Naive B cell (primary cell): ENCODE measurements at places on chromosomes 12 and 14. TPM values are rescaled to one million over a fixed set of nuclear protein-coding genes. Genes with fewer than 3 reads are reported as not detected.

PTPRB gene
- not detected for polyA plus RNA-seq

TRIM9 gene
- polyA plus RNA-seq = not detected

MUCL1 gene
- not detected for polyA plus RNA-seq

FICD gene
- polyA plus RNA-seq = 4.2 TPM

- H3K36me3 ChIP-seq = no peaks in the 10 kb centered on the region
- peak; percentile 87 for DNase-seq
- H3K27ac ChIP-seq = peak overlapping the region; percentile 98
- no peaks in the 10 kb centered on the region for H3K27me3 ChIP-seq
- peaks cover 39% of the 10 kb centered on the region for H3K4me1 ChIP-seq
- H3K4me3 ChIP-seq = peak overlapping the region; percentile 79
Measured at GRCh38 chr12:12807970-12808702, 5.0 kb upstream of the DDX47 start.

DNA sequence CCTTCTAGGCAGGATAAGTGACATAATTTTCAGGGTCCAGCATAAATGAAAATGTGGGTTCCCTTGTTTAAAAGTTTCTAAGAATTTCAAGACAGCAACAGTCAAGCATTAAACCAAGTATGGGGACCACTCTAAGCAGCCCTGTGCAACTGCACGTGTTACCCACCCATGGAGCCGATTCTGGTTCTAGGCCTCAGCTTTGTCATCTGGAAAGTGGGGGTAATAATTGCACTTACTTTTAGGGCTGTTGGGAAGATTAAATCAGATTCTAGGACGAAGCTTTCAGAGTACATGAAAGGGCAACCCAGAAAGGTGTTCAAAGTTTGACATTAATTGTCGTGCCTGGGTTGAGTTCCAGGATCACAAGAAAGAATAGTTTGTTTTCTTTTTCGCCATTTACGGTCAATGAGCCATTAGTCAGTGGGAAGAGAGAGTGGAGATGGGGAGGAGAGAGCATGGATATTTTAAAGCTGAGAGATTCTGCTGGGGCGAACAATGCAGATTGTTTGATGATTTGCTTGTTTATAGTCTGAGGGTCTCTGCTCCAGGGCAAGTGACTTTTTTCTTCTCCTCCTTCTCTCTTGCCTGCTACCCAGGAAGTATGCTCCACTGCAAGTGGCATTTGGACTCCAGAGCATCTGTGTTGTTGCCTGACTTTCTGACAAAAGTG is 10.7 kb upstream of the PPFIBP1 start:
- no peaks in the 10 kb centered on the region for H3K36me3 ChIP-seq
- H3K27me3 ChIP-seq = peaks cover 5% of the 10 kb centered on the region
- no peak overlapping the region for H3K4me3 ChIP-seq
- no peak overlapping the region for H3K27ac ChIP-seq
- peaks cover 4% of the 10 kb centered on the region for H3K4me1 ChIP-seq
- no peak for DNase-seq

DNA sequence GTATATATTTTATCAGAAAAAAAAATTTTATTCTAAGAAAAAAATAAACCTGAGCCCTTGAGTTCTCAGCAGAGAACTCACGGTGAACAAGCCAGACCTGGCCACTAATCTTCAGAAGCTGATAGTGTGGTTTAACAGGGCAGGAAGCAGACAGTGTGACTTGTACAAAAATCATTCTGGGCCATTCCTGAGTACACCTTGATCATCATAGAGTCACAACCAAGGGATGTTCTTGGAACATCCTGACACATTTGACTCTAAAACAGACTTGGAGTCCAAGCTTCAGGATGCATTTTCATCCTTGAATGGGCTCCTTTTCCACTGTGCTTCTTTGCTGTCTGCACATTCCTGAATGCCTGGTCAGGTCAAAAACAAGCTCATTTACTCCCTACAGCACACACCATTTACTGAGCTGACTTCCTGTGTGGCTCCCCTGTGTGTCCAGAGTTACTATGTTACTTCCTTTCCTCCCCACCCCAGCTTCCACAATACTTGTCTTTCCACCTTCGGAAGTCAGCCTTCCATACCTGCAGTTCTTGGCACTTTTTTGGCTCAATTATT is 112.0 kb downstream of the ANO6 start:
- DNase-seq = no peak
- peaks cover 10% of the 10 kb centered on the region for H3K36me3 ChIP-seq
- no peak overlapping the region for H3K4me3 ChIP-seq
- no peaks in the 10 kb centered on the region for H3K27me3 ChIP-seq
- no peak overlapping the region for H3K27ac ChIP-seq
- no peaks in the 10 kb centered on the region for H3K4me1 ChIP-seq

GRCh38 chr14:30191639-30192279 is 264.1 kb upstream of the PRKD1 start:
- DNase-seq = no peak
- H3K4me1 ChIP-seq = no peaks in the 10 kb centered on the region
- H3K4me3 ChIP-seq = no peak overlapping the region

GRCh38 chr14:36289954-36290353 is 30.5 kb downstream of the MBIP start:
- peaks cover 20% of the 10 kb centered on the region for H3K27me3 ChIP-seq
- no peaks in the 10 kb centered on the region for H3K4me1 ChIP-seq
- no peaks in the 10 kb centered on the region for H3K36me3 ChIP-seq

DNA sequence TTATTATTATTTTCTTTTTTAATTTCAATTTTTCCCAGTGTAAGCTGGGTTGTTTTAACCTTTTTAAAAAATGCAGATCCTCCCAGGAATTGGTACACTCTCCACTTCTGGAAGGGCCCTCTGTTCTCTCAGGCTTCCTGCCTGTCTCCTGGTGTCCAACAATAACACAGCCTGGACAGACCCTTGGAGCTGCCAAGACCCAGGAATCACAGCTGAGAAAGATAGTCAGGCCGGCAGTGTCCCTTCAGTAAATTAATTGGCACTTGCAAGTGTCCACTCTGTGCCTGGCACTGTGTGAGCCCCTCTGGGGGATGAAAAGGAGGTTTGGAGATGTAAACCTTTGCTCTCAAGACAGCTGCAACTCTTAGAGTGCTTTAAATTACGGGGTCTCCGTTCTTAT is 113.3 kb downstream of the SMOC1 start:
- H3K36me3 ChIP-seq = no peaks in the 10 kb centered on the region
- H3K27me3 ChIP-seq = peaks cover 20% of the 10 kb centered on the region
- no peaks in the 10 kb centered on the region for H3K4me1 ChIP-seq
- no peak for DNase-seq
- H3K27ac ChIP-seq = no peak overlapping the region
- no peak overlapping the region for H3K4me3 ChIP-seq

DNA sequence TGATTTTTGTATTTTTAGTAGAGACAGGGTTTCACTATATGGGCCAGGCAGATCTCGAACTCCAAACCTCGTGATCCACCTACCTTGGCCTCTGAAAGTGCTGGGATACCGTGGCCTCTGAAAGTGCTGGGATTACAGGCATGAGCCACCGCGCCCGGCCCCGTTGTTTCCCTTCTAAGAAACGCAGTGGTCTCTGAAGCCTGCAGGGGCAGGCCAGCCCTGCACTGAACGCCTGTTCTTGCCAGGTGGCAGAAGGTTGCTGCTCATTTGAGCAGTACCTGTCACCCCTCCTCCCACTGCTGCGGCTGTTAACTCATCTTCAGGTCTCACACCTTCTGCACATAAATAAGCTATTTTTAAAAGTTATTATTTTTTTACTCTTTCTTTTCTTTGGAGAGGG is 24.3 kb downstream of the GPRC5A start:
- peaks cover 9% of the 10 kb centered on the region for H3K27me3 ChIP-seq
- no peak for DNase-seq
- no peak overlapping the region for H3K4me3 ChIP-seq
- peaks cover 9% of the 10 kb centered on the region for H3K4me1 ChIP-seq

GRCh38 chr12:12714276-12715021 is 2.7 kb upstream of the CDKN1B start:
- peak overlapping the region; percentile 95 for H3K4me3 ChIP-seq
- H3K27me3 ChIP-seq = no peaks in the 10 kb centered on the region
- peaks cover 62% of the 10 kb centered on the region for H3K4me1 ChIP-seq
- peak overlapping the region; percentile 96 for H3K27ac ChIP-seq
- peak; percentile 74 for DNase-seq

DNA sequence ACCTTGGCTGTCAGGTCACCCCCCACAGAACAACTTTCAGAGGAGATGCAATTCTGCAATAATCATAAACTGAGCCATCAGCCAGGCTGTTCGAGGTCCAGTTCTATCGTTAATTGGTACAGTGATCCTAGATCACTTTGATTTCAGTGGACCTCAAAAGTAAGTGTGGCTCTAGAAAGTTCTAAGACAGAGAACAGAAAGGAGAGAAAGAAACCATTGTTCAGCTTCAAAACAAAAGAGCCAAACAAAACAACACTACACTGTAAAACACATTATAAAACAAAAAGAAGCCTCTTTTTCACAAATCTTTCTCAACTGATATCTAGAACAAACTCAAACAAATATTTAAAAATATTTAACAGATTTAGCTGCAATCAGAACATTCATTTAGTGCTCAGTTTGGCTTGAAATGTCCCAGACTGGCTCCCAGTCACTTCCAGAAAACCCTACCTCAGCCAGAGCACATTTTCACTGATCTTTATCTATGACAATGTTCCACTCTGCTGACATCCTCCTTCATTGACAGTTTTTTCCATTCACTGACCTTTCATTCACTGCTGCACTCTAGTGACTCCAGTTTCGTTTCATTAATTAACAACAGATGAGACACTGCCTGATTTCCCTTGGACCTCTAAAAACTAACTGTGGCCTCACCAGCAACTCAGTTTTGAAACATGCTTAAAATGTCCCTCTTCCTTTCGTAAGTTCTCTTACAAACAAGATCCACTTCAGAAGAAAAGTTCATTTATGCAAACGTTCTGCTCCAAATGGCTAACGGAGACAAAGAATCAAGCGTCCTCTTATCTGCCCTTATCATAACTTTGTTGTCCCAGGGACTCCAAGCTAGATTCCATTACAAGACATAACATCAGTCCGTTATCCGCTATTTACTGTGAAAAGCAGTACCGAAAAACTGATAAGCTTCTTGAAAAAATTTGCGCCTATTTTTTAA is 56.8 kb downstream of the DUSP16 start:
- no peaks in the 10 kb centered on the region for H3K4me1 ChIP-seq
- H3K27me3 ChIP-seq = no peaks in the 10 kb centered on the region
- DNase-seq = no peak
- H3K4me3 ChIP-seq = no peak overlapping the region

DNA sequence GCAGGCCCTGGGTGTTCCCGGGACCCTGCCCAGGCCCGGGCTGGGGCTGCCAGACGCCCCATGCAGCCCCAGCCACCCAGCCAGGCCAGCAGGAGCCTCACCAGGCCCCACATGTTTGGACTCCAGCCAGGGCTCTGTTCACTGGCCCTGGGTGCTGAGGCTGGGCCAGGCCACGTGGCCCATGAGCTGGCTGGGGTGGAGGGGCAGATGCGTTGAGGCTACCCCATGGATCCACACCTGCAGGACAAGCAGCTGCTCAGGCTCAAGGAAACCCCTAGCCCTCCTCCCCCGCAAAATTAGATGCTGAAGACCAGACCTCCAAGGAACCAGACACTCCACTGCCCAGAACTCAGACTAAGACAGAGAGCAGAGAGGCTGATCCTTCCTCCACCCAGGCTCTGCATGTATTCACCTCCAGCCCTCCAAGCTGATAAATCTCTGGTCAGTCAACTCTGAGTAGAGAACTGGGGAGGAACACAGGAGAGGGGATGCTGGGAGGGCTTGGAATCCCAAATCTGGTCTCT is 1.6 kb downstream of the CDH24 start:
- peak overlapping the region; percentile 80 for H3K4me3 ChIP-seq
- H3K4me1 ChIP-seq = peaks cover 24% of the 10 kb centered on the region
- DNase-seq = no peak
- H3K27me3 ChIP-seq = no peaks in the 10 kb centered on the region

DNA sequence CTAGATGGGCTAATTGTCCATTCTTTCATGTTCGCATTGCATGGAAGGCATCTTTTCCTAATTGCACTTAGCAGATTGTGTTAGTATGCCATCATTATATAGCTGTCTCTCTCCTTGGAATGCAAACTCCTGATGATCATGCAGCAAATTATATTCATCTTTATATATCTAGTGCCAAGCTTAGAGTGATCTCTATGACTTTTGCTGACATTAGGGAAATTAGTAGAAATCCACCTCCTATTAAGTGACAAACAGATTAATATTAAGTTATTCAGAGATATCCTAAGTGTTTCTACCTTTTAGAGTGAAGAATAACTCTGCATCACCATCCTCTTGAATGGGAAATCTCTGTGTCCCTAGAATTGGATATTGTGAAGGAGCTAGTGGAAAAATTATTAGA is 185.6 kb downstream of the FOXG1 start:
- H3K27me3 ChIP-seq = no peaks in the 10 kb centered on the region
- no peak overlapping the region for H3K4me3 ChIP-seq
- no peak for DNase-seq
- no peak overlapping the region for H3K27ac ChIP-seq
- H3K36me3 ChIP-seq = no peaks in the 10 kb centered on the region
- H3K4me1 ChIP-seq = no peaks in the 10 kb centered on the region

GRCh38 chr12:6340745-6341416 is 995 bp downstream of the TNFRSF1A start:
- H3K36me3 ChIP-seq = no peaks in the 10 kb centered on the region
- H3K4me1 ChIP-seq = peaks cover 14% of the 10 kb centered on the region
- H3K27me3 ChIP-seq = peaks cover 31% of the 10 kb centered on the region
- no peak for DNase-seq
- no peak overlapping the region for H3K4me3 ChIP-seq

GRCh38 chr14:72291908-72292688 is 359.9 kb downstream of the RGS6 start:
- no peaks in the 10 kb centered on the region for H3K36me3 ChIP-seq
- peaks cover 42% of the 10 kb centered on the region for H3K27me3 ChIP-seq
- DNase-seq = peak; percentile 0
- no peaks in the 10 kb centered on the region for H3K4me1 ChIP-seq
